ENCODE measurements at places on chromosomes 4 and X.

- no peak for DNase-seq
These were observed 27.5 kb downstream of the POU3F4 start for GRCh38 chrX:83535417-83536196.

GRCh38 chrX:1391707-1392375, at the start of gene SLC25A6:
Gene SLC25A6, minus strand, starts transcription at chrX:1392113. Its CDS starts 104 bp downstream, at chrX:1392009.
- peak; percentile 100 for DNase-seq

- DNase-seq = no peak
These were observed 126.5 kb downstream of the REELD1 start for GRCh38 chr4:146340798-146341197.

GRCh38 chr4:71752383-71753042, 31.4 kb downstream of the GC start:
- DNase-seq = no peak

GRCh38 chrX:139203651-139204570, 326.6 kb upstream of the F9 start:
- DNase-seq = no peak

Data from left forelimb (tissue), 1 donor.